ENCODE measurements at places on chromosomes 3 and 15.

DNA sequence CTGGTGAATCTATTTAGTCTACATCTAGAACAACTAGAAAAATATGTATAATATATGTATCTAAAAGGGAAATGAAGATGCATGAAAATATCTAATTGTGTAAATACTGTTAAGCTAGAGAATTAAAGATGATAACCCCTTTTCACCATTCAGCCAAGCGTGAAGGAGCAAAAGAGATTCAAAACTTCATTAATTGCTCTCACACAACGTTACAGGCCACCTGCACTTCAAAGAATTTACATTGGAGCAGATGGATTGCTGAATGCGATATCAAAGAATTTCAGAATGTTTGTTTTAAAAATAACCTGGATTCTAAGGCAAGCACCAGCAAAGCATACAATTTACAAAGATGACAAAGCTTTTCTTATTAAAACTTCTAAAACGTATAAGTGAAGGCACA, 243.2 kb downstream of the ROBO2 start:
- DNase-seq: no peak

DNA sequence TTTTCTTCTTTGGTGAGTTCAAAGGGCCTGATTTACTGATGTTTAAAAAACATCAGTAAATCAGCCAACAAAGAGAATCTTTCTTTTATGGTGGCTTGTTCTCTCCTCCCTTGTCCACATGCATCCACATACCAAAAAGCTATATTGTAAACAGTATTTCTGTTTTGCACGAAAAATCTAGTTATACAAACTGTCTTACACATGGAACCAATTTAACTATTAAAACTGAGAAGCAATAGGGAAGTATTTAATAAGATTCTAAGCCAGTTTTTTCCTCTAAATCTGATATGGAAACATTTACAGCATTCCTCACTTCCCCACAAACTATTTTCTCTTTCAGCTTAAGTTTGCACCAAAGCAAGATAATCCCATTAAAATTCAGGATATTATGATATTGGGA, 110.8 kb upstream of the ICE2 start:
- DNase-seq: no peak

- DNase-seq: no peak
Observed at GRCh38 chr3:117160176-117160575, 450.6 kb downstream of the TUSC7 start.

DNA sequence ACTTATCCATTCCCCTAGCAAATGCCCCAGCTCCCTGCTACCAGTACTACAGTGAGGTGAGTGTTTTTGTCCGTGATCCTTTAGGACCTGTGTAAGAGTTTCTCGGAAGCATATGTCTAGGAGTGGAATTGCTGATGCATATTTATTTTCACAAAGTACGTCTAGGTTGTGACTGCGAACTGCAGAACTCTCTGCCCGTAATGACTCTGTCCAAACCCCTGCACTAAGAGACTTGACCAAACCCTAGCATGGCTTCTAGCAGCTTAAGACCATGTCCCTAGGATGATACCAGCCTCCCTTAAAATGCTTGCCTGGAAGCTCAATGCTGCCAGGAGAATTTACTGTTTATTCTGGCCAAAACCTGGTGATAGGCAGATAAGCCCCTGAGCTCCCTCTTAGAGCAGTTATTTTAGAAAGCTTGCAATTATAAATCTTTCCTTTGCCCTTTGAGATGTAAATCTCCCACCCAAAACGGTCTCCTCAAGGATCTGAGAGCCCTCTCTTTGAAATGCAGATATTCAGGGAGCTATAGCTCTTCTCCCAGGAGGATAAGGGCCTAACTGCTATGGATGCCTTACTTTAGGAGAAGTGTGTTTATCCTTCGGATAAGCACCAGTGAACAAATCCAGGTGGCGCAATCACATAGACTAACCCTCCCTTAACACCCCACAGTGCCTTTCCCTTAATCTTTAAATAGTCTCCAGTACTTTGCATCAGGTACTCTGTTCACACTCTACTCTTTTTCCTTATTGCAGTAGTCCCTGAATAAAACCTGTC, 14.7 kb upstream of the CA12 start:
- no peak for DNase-seq

DNA sequence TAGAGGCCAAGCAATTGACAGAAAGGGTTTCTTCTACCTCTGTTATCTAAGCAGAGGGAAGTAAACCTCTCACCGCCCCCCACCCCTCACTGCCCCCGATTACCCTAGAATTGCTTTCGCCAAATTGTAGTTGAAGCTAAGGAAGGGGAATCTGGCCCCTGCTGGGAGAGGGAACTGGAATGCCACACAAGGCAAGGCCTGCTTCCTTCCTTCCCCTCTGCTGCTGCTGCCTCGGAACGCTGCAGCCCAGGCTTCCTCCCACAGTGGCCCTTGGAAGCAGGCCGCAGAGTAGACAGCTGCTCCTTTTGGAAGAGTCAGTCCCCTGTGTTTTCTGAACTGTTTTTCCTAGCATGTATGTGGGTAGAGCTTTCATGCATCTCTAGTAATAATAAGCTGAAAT, 21.6 kb downstream of the RLBP1 start:
- no peak for DNase-seq

GRCh38 chr3:77601823-77602415, 562.0 kb downstream of the ROBO2 start:
- DNase-seq: no peak

DNA sequence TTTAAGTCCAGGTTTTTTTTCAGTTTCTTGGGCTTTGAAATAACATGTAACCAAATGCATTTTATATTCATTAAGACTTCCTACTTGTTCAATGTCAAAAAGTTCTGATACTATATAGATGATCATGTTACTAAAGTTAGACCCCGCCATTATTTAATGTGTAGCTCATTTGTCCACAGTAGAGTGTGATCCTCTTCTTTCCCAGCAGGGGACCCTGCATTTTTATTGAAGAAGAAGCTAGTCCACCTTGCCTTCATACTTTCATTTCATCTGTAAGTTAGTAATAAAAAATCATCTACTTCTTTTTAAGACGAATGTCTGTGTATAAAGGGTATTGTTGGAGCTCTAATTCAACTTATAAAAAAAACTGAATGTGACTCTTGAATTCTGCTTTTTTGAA, 404.6 kb downstream of the SI start:
- no peak for DNase-seq

- no peak for DNase-seq
Observed at GRCh38 chr15:89880727-89881126, 13.1 kb downstream of the AP3S2 start.

GRCh38 chr15:77493324-77493907, 72.7 kb downstream of the HMG20A start:
- DNase-seq: no peak

DNA sequence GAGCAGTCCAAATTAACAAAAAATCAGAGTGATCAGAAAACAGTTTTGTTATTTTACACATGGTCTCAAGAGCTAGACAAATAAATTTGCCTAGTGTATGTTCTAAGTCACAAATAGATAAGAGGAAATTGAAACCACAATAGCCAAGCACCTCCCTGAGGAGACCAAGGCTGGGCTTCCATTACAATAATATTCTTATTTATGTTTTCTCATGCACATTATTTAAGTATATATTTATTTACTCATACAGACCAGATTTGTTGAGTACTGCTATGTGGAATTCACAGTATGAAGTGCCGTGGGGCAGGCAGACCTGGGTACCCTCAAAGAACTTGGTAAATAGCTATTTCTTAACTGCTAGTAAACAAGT, 242.3 kb upstream of the ICE2 start:
- DNase-seq: no peak

- DNase-seq: no peak
Observed at GRCh38 chr3:43618142-43618541, 3.7 kb downstream of the ANO10 start.

- DNase-seq: no peak
Observed at GRCh38 chr3:119279101-119279554, 15.1 kb upstream of the ARHGAP31 start.

GRCh38 chr15:29533647-29534046, 264.0 kb upstream of the NSMCE3 start:
- no peak for DNase-seq

DNA sequence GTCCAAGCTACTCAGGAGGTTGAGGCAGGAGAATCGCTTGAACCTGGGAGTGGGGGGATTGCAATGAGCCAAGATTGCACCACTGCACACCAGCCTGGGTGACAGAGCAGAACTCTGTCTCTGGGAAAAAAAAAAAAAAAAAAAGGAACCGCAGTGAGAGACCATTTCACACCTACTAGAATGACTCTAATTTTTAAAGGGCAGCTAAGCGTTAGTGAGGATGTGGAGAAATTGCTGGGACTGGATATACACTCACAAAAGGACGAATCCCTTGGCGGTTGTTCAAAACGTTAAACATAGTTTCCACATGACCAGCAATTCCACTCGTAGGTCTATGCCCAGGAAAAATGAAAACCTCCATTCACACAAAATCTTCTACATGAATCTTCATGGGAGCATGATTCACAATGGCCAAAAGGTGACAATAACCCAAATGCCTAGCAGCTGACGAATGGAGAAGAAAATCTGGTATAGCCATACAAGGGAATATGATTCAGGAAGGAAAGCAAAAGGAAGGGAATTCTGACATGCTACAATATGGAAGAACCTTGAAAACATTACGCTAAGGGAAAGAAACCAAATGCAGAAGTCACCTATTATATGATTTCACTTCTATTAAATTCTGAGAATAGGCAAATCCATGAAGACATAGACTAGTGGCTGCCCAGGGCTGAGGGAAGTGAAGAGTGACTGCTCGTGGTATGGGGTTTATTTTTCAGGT, 127.0 kb downstream of the CHSY1 start:
- DNase-seq: no peak

DNA sequence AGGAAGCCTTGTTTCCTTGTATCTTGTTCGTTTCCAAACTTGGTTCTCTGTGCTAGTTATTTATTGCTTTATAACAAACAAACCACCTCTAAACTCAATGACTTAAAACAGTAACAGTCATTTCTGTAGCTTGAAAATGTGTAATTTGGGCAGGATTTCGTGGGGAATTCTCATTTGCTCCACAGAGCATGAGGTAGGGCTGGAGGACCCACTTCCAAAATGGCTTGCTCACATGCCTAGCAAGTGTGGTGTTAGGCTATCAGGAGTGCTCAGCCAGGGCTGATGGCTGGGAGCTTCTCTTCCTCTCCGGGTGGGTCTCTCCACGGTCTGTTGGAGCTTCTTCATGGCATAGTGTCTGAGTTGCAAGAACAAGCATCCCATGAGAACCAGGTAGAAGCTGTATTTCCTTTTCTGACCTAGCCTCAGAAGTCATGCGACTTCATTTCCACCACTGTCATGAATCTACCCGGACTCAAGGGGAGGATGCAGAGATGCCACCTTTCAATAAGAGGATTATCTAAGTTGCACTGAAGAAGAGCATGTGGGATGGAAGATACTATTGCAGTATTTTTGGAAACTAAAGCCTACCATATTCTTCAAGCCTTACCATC, 8.2 kb upstream of the TNIK start:
- no peak for DNase-seq

DNA sequence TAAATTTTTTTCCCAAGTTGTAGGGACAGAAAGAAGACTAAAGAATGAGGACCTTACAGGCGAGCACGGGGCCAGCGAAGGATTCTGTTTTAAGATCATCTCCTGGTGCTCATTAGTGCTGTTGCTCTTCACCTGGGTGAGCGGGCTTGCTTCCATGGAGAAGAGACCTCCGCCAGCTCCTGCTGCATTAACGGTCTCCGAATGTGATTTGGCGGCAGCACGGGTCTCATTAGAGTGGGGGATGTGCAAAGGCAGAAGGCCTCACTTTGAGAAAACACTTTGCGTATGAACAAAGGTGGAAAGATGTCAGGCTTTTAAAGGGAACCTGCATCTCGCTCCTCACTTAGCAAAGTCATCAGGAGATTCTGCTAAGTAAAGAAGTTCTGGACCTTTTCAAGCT, 753.4 kb upstream of the CFAP20DC start:
- DNase-seq: no peak

GRCh38 chr3:42263354-42264346, 2.3 kb downstream of the CCK start:
- DNase-seq: no peak

GRCh38 chr3:24907106-24907505, 412.5 kb upstream of the THRB start:
- no peak for DNase-seq

- DNase-seq: no peak
Observed at GRCh38 chr3:127035677-127036076, 52.8 kb downstream of the PLXNA1 start.

- no peak for DNase-seq
Observed at GRCh38 chr15:74422265-74422651, 11.5 kb downstream of the SEMA7A start.

DNA sequence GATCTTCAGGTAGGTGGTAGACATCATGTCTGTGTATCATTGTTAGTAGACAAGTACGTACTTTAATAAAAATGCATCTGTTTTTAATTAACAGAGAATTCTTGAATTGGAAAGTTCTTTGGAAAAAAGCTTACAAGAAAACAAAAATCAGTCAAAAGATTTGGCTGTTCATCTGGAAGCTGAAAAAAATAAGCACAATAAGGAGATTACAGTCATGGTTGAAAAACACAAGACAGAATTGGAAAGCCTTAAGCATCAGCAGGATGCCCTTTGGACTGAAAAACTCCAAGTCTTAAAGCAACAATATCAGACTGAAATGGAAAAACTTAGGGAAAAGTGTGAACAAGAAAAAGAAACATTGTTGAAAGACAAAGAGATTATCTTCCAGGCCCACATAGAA, 149.1 kb upstream of the LRRFIP2 start:
- DNase-seq: no peak

GRCh38 chr3:114651555-114651954, 357.7 kb downstream of the TIGIT start:
- no peak for DNase-seq

GRCh38 chr15:96321639-96322535, 8.6 kb upstream of the NR2F2 start:
- no peak for DNase-seq

GRCh38 chr3:102979682-102980354, 545.0 kb downstream of the ZPLD1 start:
- peak; percentile 96 for DNase-seq

- no peak for DNase-seq
Observed at GRCh38 chr3:129549805-129550204, 6.8 kb downstream of the H1-8 start.

- no peak for DNase-seq
Observed at GRCh38 chr3:178260887-178261565, 275.2 kb upstream of the KCNMB2 start.

GRCh38 chr3:13022348-13023234, 50.6 kb downstream of the IQSEC1 start:
- DNase-seq: peak; percentile 50
